Temporal lobe (tissue), 4 donors: ENCODE measurements at places on chromosomes 13 and 19. TPM values are rescaled to one million over a fixed set of nuclear protein-coding genes. Genes with fewer than 3 reads are reported as not detected.

FGF22 gene
- 0.25 TPM for total RNA-seq

MPV17L2 gene
- 2.7 TPM for total RNA-seq

TBC1D17 gene
- total RNA-seq = 10.6 TPM

NLRP11 gene
- not detected for total RNA-seq

TGFBR3L gene
- total RNA-seq = 0.74 TPM

CEACAM3 gene
- 0.25 TPM for total RNA-seq

ZNF541 gene
- under 0.01 TPM for total RNA-seq

PSG2 gene
- total RNA-seq = not detected

NBEA gene
- 231 TPM for total RNA-seq

SIGLEC9 gene
- total RNA-seq = 0.25 TPM

PEPD gene
- total RNA-seq = 15.0 TPM

IQCN gene
- 0.49 TPM for total RNA-seq

BORA gene
- 1.5 TPM for total RNA-seq

MEIS3 gene
- 63.4 TPM for total RNA-seq

CEACAM16 gene
- not detected for total RNA-seq

NCR1 gene
- total RNA-seq = not detected

PSG6 gene
- total RNA-seq = not detected

SPPL2B gene
- total RNA-seq = 24.1 TPM

LILRA2 gene
- total RNA-seq = not detected

ZNF177 gene
- 10.1 TPM for total RNA-seq

SIGLEC5 gene
- total RNA-seq = 0.25 TPM

BEST2 gene
- total RNA-seq = under 0.01 TPM

STAP2 gene
- 0.98 TPM for total RNA-seq

SRRM5 gene
- total RNA-seq = not detected

KLK12 gene
- not detected for total RNA-seq

CYSLTR2 gene
- total RNA-seq = 3.0 TPM

SOX21 gene
- total RNA-seq = 3.9 TPM
